Stimulated activated CD8-positive, alpha-beta memory T cell treated with anti-CD3 and anti-CD28 coated beads, Interleukin-4, amount 100 ng/mL, for 48 hours (primary cell): ENCODE measurements at places on chromosomes 2 and 18.

DNA sequence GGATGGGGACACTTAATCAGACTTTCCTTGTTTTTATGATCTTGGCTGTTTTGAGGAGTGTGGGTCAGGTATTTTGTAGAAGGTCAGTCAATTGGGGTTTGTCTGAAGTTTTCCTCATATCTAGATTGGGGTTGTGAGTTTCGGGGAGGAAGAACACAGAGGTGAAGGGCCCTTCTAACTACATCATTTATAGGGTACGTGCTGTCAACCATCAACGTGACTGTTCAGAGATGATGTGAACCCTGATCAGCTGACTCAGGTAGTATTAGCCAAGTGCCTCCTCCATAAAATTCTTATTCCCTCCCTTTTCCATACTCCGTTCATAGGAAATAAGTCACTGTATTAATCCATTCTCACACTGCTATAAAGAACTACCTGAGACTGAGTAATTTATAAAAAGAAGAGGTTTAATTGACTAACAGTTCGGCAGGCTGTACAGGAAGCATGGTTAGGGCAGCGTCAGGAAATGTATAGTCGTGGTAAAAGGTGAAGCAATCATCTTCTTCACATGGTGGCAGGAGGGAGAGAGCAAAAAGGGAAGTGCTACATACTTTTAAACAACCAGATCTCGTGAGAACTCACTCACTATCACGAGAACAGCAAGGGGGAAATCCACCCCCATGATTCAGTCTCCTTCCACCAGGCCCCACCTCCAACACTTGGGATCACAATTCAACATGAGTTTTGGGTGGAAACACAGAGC lies 547.1 kb upstream of the LINC00305 start:
- no peak for DNase-seq

- DNase-seq: no peak
Observed at GRCh38 chr18:48611785-48612480, 73.1 kb downstream of the CTIF start.

DNA sequence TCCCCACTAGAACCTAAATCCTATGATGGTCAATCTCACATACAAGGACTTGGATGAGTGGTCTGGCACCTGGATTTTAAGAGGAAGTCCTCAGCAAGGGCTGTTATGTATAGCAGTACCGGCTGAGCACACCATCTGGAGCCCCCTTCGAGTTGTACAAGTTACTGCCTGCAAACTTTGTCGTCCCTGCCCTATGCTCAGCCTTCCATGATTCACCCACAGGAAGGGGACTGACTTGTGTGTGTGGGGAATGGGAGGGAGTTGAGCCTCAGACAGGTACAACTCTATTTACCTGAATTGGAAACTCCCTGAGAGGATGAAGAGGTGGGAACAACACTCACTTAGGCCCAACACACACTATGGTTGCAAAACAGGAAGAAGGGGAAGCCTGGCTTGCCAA lies 186.6 kb downstream of the MYO5B start:
- DNase-seq: no peak

DNA sequence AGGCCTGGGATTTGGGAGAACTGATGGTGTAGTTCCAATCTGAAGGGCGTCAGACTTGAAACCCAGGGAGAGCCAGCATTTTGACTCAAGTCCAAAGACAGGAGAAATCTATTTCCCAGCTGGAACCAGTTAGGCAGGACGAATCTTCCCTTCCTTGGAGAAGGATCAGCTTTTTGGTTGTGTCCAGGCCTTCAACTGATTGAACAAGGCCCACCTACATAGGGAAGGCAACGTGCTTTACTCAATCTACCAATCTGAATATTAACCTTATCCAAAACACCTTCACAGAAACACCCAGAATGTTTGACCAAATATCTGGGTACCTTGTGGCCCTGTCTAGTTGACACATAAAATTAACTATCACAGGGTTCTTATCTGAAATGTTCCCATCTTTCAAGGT lies 221.9 kb upstream of the DLGAP1 start:
- no peak for DNase-seq

DNA sequence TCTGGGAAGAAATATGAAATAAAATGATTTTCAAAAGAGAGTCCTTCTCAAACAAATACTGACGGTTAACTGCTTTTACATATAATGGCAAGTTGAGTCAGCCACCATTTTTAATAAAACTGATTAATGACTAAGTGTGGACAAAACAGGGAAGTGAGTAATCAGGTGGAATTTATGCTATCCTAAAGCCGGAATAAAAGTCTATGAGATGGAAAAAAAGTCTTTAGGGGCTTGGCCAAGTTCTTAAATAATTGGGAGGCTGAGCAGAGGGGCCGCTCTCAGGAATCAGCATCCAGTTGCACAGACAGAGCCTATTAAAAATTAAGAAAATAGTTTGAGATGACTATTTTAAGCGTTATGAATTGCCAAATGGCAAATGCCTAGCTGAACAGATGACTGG lies 58.6 kb upstream of the AFF3 start:
- DNase-seq: no peak

GRCh38 chr2:7031547-7032245 lies 114.5 kb downstream of the RNF144A start:
- DNase-seq: no peak

GRCh38 chr2:65350651-65351056 lies 81.7 kb downstream of the SPRED2 start:
- DNase-seq: no peak

DNA sequence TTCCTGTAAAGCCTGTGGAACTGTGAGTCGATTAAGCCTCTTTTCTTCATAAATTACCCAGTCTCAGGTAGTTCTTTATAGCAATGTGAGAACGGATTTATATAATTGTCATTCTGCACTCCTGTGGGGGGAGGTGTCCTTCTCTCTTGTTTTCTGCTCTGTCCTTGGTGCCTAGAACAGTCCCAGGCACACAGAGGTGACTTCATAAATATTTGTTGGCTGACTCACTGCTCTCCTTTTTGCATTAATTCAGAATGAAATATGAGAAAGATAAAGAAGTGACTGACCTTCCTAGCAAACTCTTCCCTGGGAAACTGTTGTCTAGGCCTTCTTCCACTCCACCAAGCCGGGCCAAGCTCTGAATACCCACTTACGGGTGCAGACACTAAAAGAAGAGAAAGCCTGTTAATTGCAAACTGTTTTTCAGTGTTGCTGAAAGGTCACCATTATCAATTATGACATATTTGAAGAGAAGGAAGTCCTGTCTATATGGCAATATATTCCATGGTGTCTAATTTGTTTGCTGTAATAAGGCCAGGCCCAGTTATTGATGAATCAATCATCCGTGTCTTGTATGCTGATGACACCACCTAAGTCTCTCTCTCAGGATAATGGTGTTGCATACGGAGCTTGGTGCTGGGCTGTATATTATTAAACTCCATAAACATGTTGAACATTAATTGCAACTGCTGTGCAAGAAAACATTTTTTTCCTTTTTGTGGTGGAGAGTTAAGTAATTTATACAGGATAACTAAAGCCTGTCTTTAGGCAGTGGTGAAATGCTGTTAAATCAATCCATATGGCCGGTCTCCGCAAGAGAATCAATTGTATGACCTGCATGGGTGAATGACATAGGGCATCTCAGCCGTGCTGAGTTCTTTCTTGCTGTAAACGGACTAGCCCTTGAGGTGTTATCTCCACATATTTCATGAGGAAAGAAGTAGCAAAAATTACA lies 567.5 kb downstream of the SLC4A3 start:
- no peak for DNase-seq

GRCh38 chr2:239025096-239025801 lies 177.4 kb downstream of the TWIST2 start:
- no peak for DNase-seq

DNA sequence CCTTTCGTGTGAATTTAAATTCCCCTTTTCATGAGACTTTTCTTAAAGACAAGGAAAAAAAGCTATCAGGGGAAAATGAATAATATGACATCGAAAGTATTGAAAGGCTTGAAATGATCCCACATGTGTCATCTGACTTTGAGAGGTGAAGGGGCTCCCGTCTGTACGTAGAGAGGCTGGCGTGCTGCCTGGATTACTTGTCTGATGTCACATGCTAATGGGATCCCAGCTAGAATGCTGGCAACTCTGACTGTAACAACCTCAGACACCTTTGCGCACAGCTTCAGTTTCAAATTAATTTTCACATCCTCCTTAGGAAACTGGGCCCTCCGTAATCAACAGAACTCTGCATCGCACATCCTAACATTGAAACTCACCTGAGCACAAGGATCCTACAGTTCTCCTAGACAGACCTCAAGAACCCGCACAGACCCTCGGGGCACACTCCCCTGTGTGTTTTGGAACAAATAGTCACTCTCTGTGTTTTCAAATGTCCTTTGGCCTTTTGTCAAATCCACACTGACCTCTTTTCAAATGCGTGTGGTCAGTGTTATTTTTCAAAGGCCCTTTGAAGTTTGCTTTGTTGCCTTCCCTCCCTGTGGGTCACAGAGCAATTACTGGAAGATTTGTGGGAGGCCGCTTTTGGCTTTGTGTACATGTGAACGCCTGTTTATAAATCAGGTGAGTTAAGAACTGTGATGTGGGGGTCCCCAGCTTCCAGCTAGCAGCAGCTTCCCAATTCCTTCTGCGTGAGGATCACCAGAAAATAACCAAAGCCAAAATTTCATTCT lies 65.9 kb downstream of the IL1R2 start:
- peak; percentile 47 for DNase-seq

DNA sequence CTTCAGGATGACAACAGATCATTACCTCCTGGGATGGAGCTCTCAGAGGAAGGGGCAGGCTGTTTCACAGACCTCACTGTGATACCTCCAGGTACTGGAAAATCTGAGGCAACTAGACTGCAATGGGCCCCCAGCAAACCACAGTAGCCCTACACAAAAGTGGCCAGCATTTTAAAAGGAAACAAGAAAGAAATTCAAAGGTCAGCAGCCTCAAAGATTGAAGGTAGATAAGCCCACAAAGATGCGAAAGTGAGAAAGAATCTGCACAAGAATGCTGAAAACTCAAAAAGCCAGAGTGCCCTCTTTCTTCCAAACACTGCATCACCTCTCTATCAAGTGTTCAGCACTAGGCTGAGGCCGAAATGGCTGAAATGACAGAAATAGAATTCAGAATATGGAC lies 499.5 kb upstream of the CHAC2 start:
- no peak for DNase-seq

DNA sequence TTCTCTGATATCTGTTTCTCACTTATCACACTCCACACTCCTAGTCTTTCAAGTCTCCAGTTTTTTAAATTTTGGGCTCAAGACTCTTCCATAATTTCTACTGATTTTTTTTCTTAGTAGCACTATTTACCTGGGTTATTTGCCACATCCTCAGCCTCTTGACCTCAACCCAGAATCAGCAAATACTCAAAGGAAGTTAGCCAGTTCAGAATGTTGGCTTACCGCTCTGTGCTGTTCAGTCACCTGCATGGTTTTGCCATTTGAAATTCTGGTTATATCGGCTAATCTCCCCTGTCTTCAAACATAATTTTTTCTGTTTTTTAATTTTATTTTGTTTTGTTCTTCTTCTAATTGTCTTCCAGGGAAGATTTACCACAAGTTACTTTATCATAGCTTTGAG lies 412.6 kb downstream of the PTH2R start:
- no peak for DNase-seq

DNA sequence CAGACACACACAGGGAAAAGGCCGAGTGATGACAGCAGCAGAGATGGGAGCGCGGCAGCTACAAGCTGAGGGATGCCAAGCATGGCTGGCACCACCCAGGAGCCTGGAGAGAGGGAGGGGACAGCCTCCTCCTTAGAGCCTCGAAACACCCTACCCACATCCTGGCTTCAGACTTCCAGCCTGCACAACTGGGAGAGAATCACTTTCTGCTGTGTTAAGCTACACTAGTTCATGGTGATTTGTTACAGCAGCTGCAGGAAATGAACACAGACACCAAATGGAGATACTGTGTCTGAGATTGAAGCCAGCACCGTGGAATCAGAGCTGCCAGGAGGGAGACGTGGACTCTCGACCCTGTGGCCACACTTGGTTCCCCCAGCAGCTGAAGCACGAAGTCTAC lies 27.5 kb upstream of the FOSL2 start:
- no peak for DNase-seq

- no peak for DNase-seq
Observed at GRCh38 chr2:241219030-241219382, 30.5 kb downstream of the ANO7 start.

DNA sequence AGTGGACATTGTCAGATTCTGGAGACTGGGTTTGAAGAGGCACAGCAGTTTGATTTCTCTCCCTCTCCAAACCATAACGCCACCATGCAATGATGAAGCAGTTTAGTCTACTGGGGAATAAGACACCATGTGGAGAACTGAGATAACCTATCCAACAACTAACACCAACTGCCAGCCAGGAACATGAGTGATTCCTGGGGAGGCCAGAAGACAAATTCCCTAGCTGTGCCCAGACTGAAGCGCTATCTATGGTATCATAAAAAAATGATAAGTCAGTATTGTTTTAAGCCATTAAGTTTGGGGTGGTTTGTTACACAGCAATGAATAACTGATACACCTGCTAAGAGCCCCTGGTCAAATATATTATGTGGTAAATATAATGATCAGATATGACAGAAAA lies 129.3 kb downstream of the EXOC6B start:
- DNase-seq: no peak

DNA sequence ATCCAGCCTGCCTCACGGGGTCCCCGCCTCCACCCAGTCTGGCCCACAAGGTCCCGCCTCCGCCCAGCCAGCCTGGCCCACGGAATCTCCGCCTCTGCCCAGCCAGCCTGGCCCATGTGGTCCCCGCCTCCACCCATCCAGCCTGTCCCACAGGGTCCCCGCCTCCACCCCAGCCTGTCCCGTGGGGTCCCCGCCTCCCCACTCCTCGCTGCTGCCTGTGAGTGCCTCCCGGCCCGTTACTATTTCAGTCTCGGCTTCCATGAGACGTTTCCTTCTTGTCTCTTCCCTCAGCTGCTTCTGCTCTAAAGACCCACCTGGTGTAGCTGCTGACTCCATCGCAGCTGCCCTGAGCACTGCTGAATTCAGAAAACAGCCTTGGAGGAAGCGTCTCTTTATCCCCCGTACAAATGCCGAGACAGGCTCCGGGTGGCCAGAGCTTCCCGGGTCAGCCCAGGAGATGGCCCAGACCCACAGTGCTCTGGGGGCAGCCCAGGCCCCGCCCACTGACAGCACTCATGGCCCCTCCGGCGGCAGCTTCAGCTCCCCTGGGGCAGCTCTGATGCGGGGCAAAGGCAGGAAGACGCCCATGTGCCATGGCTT lies 69.8 kb downstream of the NFATC1 start:
- DNase-seq: no peak

DNA sequence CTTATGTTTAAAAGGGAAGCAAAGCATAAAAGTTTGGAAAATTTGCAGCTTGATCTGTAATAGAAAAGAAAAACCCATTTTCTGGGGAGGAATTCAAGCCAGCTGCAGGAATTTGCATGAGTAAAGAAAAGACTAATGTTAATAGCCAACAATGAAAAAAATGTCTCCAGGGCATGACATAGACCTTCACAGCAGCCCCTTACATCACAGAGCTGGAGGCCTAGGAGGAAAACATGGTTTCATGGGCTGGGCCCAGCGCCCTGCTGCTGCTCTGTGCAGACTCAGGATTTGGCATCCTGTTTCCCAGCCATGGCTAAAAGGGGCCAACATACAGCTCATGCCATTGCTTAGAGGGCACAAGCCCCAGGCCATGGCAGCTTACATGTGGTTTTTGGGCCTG lies 411.6 kb upstream of the MC4R start:
- no peak for DNase-seq

GRCh38 chr18:1585881-1586488 lies 681.3 kb downstream of the ADCYAP1 start:
- no peak for DNase-seq

GRCh38 chr2:124120246-124120645 lies 95.2 kb downstream of the CNTNAP5 start:
- DNase-seq: no peak
